Naive B cell (primary cell): ENCODE measurements at places on chromosomes 2 and 18. TPM values are rescaled to one million over a fixed set of nuclear protein-coding genes. Genes with fewer than 3 reads are reported as not detected.

- no peak for DNase-seq
These were observed 49.1 kb downstream of the KCNIP3 start for GRCh38 chr2:95346231-95346737.

DNA sequence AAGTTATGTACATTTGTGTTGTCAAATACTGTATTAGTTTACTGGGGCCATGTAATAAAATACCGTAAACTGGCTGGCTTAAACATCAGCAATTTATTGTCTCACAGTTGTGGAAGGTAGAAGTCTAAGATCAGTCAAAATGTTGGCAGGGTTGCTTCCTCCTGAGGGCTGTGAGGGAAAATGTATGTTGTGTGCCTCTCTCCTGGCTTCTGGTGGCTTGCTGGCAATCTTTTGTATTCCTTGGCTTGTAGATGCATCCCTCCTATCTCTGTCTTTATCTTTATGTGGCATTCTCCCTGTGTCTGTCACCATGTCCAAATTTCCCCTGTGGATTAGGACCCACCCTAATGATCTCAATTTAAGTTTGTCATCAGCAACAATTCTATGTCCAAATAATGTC is 37.0 kb upstream of the SLC30A6 start:
- no peak for DNase-seq

GRCh38 chr2:16653799-16654198 is 11.8 kb downstream of the CYRIA start:
- no peak for DNase-seq

DNA sequence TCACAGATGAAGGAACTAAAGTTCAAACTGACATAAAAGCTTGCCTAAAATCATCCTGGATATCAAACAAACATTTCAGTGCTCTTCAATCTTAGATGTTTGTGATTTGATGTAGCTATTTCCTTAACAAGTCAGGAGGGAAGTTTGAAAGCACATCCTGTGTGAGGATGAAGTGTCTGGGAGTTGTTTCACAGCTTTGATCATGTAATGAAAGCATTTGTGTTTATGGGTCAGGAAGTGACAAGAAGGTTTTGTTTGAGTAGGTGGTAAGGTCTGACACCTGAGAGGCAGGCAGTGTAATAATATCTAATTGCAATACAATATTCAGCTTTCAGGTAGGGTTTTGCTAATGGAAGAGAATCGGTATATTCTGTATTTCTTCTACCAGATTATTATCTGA is 26.0 kb upstream of the CSRNP3 start:
- no peak for DNase-seq

DNA sequence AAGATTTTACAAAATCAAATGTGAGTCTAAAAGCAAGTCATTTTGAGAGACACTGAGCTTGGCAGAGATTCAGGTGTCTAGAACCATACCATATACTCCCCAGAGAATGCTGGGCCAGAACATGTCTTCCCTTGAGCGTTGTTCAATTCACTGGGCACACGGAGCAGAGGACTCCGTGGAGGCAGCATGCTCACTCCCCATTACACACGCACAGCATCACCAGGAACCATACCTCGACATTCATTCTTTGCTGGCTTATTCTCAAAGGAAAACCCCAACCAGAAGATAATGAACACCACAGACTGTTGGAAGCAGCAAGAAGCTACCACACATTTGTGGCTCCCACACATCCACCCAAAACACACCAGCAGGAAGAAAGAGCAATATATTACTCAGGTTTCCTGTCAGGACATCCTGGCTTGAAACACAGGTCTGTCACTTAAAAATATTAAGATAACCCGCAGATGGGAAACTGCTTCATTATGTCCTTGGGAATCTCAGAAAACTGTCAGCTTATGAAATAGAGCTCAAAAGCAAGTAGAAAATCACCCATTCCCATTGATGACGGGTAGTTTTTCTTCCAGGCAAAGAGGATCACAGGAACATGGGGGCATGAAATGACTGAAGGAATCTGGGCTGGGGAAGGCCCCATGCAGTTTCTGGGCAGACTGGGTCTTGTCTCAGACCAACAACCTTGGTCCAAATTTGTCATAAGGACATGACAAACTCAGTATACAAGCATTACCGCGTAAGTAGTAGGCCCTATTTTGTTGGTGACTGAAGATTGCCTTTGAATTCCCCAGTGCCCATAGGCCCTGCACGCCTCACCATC is 46.4 kb downstream of the PCBP1 start:
- DNase-seq = no peak

DNA sequence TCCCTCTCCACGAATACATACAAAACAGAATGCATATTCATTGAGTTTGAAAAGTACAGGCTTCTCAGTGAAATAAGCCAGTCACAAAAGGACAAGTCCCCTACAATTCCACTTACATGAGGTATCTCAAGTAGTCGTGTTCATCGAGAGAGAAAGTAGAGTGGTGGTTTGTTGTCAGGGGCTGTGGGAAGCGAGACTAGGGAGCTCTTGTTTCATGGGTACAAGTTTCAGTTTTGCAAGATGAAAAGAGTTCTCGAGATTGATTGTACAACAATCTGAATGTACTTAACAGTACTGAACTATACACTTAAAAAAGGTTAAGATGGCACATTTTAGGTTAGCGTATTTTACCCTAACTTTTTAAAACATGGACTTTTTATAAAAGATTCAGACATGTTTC is 71.5 kb upstream of the TTC39C start:
- no peak for DNase-seq

GRCh38 chr2:12397854-12398253 is 318.9 kb upstream of the TRIB2 start:
- DNase-seq = no peak

DNA sequence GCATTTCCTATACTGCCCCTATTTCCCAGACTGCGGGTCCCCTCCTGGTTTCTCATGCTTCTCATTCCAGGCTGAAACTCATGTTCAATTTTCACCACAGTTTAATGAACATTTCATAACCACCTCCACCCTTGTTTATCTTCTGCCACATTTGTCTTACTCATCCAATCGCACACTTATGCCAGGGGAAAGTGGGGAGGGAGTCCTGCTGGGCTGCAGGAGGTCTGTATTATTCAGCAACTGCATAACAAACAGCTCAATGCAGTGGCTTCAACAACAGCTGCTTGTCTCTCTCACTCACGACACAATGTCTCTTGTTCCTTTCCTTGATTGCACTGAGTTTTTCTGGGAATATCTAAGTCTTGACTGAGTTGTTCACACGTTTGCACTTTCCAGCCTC is 106.0 kb downstream of the ZNF519 start:
- DNase-seq = no peak

DNA sequence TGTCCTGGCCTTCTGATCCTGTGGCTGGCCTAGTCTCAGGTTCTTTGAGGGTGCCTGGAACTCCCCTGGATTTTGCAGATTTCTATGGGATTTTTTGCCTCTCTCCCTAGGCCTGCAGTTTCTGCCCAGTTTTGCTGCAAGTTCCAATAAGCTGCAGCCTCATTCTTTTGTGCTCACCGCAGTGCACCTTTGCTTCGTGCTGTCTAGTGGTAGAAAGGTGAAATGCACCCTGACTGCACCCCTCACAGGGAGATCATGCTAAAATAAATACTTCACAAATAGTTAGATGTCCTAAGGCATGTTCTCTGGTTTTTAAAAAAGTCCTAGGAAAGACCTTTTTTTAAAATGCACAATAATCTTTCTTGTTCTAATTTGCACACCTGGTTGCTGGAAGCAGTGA is 72.5 kb downstream of the GNAL start:
- no peak for DNase-seq

DNA sequence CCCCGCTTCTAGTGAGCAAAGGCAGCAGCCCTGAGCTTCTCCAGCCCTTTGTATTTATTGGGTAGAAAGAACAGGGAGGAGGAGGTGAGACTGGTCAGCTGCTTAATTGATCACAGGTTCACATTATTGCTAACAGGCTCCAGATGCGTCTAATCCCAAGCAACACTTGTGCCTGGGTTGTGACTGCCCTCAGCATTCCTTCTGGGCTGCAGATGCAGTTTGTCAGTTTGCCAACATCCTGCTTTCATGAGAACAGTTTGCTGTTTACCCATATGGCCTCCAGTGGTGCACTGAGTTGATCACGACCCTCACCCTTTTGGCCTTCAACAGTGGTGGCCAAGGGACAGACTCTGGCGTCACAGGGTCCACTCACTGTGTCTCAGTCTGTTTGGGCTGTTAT is 159.5 kb upstream of the ZNF516 start:
- no peak for DNase-seq

DNA sequence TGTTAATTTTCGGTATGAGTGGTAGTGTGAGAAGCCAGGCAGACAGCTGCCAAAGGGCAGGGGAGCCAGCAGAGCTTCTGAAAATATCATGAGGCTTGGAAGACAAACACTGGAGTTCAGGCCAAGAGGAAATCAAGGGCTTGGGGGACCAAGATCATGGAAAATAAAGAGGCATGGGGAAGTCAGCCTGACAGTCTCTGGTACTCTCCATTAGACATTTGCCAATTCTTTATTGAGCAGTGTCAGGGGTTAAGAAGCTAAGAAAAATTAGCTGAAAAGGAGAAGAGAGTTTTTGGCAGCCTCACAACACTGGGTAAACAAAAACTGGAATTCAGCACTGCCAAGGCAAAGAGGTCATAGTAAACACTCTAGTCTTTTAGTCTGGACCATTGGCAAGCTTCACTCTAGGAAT is 612.7 kb downstream of the EPHA4 start:
- DNase-seq = no peak

- no peak for DNase-seq
These were observed 2.1 kb downstream of the DPYSL5 start for GRCh38 chr2:26850000-26850431.

DNA sequence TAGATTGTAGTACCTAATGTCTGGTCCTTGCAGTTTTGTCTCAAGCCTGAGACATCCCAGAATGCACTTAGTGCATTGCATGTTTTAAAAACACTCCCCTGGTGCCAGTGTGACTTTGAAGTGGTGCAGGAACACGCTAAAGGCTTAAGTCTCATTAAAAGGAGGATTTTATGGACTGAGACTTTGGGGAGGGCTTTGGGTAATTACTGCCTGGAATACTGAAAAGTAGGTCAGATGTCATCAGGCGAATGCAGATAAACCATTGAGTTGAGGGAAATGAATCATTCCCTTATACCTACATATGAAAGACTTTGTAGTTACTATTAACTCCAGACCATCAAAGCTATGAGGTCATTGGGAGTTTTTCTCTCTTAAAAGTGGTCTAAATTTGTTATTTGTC is 3.0 kb upstream of the OSBPL1A start:
- DNase-seq = no peak

DNA sequence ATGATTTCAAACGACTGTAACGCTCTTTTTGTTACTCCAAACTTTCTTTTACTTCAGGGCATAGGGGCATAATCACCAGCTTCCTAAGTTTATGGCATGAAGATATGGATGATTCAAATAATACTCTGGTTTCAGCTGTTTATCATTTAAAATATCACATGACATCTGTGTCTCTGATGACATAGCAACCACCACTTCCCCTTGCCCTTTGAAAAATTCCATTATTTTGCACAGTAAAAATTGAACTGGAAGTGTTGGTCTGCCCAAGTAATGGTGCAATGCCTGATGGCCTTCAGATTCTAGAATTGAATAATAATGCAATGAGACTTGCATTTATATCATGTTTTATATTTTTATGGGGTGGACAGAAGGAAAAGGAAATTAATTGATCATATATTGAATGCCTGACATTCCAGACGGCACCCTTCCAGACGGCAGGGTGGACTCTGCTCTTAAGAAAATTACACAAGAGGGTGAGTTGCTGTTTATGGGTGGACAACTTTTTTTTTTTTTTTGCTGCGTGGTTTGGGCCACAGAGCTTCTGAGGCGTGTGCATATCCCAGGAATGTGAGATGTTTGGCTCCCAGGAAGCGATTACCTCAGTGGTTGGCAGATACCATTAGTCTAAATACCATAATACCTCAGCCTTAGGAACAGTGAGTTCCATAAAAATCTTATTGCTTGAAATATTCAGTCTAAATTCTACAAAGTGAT is 101.7 kb upstream of the ZNF521 start:
- DNase-seq = no peak

- no peak for DNase-seq
These were observed 1183.2 kb upstream of the ACVR2A start for GRCh38 chr2:146661473-146662096.

GRCh38 chr2:216281316-216281715 is 91.0 kb downstream of the MARCHF4 start:
- DNase-seq = no peak

DNA sequence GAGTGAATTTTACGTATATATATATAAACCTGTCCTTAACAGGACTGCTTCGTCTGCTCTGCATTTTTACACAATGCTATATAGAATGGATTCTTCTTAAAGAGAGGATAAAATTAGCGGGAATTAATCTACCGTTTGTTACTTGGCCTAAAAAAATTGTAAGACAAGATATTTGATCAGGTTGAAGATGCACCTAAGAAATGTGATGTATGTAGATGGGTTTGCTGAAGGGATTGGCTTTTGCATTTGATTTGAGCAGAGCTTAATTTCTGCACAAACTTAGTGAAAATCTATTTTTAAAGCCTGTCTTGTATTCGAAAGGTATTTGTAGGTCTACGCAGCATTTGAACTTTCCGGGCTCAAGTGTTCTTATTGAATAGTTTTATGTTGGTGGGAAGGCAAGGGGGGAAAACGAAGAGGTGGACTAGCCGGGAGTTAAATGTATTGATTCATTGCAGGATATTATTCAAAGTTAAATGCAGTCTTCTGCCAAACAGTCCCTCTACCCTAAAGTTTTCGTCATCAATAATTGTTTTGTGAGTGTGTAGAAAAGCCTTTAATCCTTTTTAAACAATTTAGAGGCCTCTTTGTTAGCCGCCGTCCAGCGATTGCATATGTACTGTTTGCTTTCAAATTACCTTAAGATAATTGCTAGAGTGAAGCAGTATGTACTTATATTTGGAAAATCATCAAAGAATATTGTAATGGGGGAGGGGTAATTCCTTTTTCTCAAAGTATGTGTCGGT is 1.2 kb downstream of the PPP1CB start:
- no peak for DNase-seq

- no peak for DNase-seq
These were observed 138.9 kb downstream of the HAUS1 start for GRCh38 chr18:46243095-46243494.

The RAMP1 gene
- 0.32 TPM for polyA plus RNA-seq

The ANKRD29 gene
- 0.26 TPM for polyA plus RNA-seq

The SAP130 gene
- polyA plus RNA-seq = 7.3 TPM

The PCARE gene
- not detected for polyA plus RNA-seq

The ABCG8 gene
- 0.05 TPM for polyA plus RNA-seq

The ZEB2 gene
- 62.2 TPM for polyA plus RNA-seq

The LRRC30 gene
- polyA plus RNA-seq = not detected

The MRO gene
- not detected for polyA plus RNA-seq
